ENCODE measurements at places on chromosomes 7 and 10.

DNA sequence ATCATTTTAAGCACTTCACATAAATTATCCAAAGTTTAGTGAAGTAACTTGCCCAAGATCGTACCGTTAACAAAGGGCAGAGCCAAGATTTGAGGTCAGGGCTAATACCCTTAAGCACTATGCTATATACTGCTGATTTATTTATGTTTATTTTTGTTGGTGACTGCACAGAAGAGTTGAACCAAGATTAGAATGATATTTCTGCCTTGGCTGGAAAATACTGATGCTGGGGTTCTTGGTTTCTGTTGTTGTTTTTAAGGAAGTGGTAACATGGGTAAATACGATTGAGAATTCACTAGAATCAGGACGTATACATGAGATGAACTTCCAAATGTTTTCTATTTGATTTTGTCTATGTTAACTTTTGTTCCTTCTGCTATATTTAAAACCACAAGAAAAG, 9.3 kb downstream of the ADD3 start:
- DNase-seq, result no peak

DNA sequence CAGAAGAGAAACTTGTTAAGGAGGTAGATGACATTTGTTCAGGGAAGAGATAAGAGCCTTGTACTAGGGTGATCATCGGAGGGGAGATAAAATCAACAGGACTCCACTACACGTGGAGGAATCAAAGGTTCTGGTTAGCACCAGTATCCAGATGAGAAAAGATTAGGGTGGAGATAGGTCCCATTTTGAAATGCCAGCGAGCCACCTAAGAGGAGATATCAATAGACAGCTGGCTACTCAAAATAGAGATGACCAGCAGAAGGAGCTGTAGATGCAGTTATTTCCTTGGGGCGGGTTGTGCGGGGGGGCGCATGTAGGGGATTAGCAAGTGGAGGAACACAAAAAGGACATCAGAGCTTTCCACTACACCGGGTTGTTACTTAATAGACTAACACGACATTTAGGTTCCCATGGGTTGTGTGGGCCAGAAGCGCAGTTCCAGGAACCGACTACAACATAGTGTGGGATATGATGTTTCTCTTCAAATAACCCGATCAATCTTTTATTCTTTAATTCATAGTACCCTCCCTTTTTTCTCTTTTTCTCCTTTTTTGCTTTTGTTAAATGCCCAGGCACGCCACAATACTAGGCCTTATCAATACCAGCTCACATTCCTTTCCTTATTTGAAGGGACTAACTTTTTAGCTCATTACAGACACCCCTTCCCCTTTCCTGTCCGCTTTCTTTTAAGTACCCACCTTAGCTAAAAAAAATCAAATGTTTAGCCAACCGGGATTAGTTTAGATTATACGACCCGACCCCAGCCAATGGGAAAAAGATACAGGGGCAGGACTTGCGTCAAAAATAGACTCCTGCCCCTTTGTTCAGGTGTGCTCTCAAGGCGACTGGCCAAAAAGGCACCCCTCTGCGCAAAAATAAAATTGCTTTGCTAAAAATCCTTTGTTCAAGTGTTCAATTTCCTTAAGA, 2.0 kb upstream of the KIF11 start:
- no peak for DNase-seq

DNA sequence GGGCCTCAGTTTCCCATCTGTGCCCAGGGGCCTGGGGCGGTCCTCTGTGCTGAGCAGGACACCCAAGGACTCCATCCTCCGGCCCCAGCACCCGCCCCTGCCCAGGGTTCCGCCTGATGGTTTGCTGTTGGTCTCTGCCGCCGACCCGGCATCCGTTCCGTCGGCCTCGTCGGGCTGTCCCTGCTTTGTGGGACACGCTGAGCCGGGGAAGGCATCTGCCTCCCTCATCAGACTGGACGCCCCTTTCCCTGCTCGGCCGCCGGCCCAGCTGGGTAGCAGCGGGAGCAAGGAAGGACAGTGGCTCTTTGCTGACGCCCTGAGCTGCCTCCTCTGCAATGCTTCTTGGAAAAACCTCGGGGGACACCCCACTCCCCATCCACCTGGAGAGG, 39.5 kb downstream of the FAM20C start:
- DNase-seq, result no peak

- no peak for DNase-seq
Observed at GRCh38 chr10:86846088-86846487, 89.7 kb downstream of the BMPR1A start.

DNA sequence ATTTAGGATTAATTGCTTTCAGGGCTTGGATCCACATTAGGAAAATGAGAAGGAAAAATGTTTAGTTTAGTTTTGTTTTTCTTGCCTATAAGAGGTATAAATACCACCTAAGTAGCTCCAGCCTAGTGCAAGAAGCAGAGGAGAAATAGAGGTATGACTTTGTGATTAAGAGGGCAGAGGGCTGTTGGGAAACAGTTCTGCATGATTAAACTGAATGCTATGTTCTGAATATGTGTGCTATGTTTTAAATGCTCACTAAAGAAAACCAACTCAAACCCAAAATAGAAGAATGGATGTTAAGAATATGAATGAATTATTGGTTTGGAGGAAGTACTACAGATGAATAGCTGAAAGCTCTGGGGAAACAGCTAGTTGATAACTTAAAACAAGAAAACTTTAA, 7.6 kb downstream of the CALCR start:
- no peak for DNase-seq
